ENCODE measurements at places on chromosomes 6 and 20. TPM values are rescaled to one million over a fixed set of nuclear protein-coding genes. Genes with fewer than 3 reads are reported as not detected.
A peak's percentile ranks its signal among the peaks of the same experiment; 100 is the strongest.

DNA sequence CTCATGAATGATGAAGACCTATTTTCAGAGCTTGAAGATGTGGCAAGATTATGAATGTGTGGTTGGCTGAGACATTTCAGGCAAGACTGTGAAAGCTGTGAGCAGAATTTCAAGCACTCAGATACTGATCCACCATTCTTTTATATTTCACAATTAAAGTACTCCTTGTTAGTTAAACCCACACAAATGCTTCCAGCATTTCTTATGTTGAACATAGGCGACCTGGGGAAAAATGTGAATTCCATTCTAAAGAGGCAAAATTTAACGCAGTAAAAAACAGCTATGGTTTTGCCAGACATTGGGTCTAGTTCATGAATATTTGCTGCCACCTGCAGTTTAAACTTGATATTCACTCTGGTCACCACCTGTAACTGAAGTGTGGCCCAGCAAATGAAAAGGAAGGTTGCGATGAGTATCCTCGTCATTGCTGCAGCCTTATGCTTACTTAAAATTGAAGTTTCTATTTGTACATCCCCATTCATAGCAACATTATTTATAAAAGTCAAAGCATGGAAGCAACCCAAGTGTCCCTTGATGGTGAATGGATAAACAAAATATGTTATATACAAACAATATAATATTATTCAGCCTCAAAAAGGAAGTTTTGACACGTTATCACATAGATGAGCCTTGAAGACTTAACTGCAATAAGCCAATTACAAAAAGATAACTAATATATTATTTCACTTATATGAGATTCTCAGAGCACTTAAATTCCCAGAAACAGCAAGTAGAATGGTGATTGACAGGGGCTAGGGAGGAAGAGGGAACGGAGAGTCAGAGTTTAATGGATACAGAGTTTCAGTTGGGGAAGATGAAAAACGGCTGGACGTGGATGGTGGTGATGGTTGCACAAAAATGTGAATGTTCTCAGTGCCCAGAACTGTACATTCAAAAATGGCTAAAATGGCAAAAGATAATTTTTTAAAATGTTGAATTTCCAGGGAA, 32.4 kb upstream of the FAM184A start:
- DNase-seq = peak; percentile 74

GRCh38 chr6:158422629-158423238, 110.5 kb downstream of the TULP4 start:
- no peak for DNase-seq

The IRF4 gene
- total RNA-seq = not detected

- DNase-seq = peak; percentile 52
These were observed 556 bp downstream of the PANK2 start for GRCh38 chr20:3889489-3890397.

DNA sequence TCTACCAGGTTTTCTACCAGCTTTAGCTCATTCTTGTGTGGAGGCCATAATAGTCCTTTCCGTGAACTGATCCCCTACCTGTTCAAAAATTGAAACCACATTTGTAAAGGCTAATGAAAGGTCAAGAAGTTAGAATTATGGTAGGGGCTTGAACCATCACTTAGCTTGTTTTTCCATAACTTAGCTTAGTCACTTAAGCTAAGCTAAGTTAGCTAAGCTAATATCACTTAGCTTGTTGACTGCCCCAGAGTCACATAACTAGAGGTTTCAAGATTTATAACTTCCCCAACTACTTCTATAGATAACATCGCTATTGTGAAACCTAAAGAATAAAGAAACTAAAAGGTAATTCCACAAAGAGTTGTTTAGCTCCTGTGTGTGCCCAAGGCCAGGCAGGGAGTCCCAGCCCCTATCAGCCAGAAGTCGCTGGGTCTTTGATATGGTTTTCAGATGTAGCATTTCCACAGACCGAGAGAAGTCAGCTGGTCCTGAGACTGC, 131.8 kb downstream of the VEGFA start:
- no peak for DNase-seq

DNA sequence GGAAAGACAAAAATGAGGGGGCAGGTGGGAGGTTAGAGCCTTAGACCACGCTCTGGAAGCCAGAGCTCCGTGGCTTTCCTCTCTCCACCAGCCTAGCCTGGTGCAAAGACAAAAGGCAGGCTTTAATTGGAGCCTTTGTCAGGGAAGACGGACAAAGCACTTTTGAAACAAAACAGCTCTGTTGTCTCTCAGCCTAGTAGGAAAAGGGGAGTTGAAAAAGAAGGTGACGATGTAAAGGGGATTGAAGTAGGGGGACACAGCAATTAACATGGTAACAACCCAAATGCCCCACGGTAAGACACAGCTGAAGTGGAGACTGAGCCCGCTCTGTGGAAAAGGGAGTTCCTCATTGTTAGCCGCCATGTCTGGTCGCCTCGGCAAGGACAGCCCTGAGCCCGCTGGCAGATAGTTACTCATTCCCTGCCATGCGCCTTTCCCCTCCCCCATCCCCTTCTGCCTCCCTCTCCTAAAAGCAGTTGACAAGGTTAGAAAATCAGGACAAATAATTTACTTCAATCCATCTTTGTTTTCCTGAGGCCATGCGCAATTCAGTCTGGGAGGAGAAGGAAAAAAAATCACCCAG, 93.0 kb downstream of the TCP11 start:
- no peak for DNase-seq
